ENCODE measurements at places on chromosomes 12 and 14. TPM values are rescaled to one million over a fixed set of nuclear protein-coding genes. Genes with fewer than 3 reads are reported as not detected.

Gene TSHR
- 7.2 TPM for total RNA-seq

Gene HSPB8
- 25.1 TPM for total RNA-seq

Gene GLI1
- 6.7 TPM for total RNA-seq

Gene ETFRF1
- 10.3 TPM for total RNA-seq

Gene EXOC3L4
- 0.25 TPM for total RNA-seq

Gene SLCO1B1
- total RNA-seq: not detected

Gene NDRG2
- total RNA-seq: 8.6 TPM

Gene NPAS3
- under 0.01 TPM for total RNA-seq

Gene VWF
- total RNA-seq: under 0.01 TPM

Gene SOAT2
- total RNA-seq: not detected

Gene SNW1
- total RNA-seq: 27.5 TPM

Gene ARHGAP5
- 36.0 TPM for total RNA-seq

Gene DIO2
- total RNA-seq: under 0.01 TPM

Gene C14orf180
- not detected for total RNA-seq

Gene IAPP
- not detected for total RNA-seq

Gene CCDC177
- total RNA-seq: not detected

Gene ACVRL1
- total RNA-seq: 3.9 TPM

Gene PRIMA1
- total RNA-seq: not detected

Gene MYO1A
- total RNA-seq: not detected

Gene GLIPR1L1
- total RNA-seq: not detected

Gene PPP1R36
- 0.25 TPM for total RNA-seq

Gene CNIH1
- 243 TPM for total RNA-seq

Gene SERPINA3
- 0.16 TPM for total RNA-seq
